Activated T-cell treated with anti-CD3 and anti-CD28 coated beads for 48 hours (primary cell): ENCODE measurements at places on chromosomes 4 and X.

- no peak for DNase-seq
These were observed 23.4 kb downstream of the INTU start for GRCh38 chr4:127656047-127656680.

- peak; percentile 14 for DNase-seq
These were observed 83.4 kb downstream of the MSN start for GRCh38 chrX:65750674-65751469.

- DNase-seq: no peak
These were observed 1.7 kb upstream of the ZFP42 start for GRCh38 chr4:187993827-187994226.

DNA sequence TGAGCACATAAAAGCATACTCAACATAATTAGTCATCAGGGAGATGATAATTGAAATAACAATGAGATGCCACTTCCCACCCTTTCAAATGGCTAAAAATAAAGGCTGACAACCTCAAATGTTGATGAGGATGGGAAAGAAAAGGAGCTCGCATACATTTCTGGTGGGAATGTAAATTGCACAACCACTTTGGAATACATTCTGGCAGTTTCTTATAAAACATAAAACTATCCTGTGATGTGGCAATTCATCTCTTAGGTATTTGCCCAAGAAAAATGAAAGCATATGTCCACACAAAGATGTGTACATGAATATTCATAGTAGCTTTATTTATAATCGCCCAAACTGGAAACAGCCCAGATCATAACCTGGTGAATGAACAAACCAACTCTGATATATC is 687 bp upstream of the ZNF275 start:
- no peak for DNase-seq

GRCh38 chr4:19177616-19178015 is 1074.1 kb upstream of the SLIT2 start:
- no peak for DNase-seq

- DNase-seq: no peak
These were observed 78.3 kb downstream of the GASK1B start for GRCh38 chr4:158094413-158095134.

- no peak for DNase-seq
These were observed 138.6 kb upstream of the GPR101 start for GRCh38 chrX:137172317-137172948.

DNA sequence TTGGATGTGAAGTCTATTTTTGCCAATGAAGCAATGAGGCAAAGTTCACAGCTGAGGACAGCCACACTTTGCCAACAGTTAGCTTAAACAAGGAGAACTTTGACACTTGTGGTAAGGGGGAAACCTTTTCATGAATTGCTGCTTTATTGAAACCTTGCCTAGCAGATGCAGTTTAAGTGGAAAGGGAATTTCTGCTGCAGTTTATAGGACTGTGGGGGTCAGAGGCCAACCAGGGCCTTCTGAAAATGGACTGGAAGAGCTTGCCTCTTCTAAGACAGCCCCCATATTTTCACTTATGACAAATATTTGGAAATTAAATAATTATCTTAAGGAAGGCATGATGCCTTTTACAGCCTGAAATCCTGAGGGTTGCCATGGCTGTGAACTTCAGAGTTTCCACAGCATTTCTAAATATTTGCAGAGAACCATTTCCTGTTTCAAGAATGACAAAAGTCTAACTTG is 550.3 kb downstream of the RAB28 start:
- DNase-seq: no peak

GRCh38 chr4:113474017-113474416 is 287.5 kb downstream of the CAMK2D start:
- DNase-seq: no peak

- no peak for DNase-seq
These were observed 238.7 kb downstream of the DHRSX start for GRCh38 chrX:2261831-2262667.

DNA sequence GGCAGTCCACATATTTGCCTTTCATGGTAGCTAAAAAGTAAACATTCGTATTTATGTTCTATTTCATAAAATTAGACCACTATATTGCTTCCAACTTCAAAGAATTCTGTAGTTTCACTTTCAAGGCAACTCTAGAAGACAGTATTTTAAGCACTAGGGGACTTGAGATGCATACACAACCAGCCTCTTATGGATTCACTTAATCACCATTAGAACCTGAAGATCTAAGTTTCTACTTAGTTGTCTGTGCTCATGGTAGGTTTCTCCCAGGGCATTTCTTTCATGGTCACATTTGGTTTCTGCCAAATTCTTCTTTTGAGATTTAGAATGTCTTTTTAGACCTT is 209.9 kb upstream of the HCCS start:
- DNase-seq: no peak

GRCh38 chr4:123444290-123444731 is 47.7 kb downstream of the SPRY1 start:
- peak; percentile 20 for DNase-seq

GRCh38 chrX:618761-619450 is 11.7 kb upstream of the SHOX start:
- DNase-seq: no peak

- no peak for DNase-seq
These were observed 4.6 kb downstream of the ARHGAP10 start for GRCh38 chr4:147736458-147736857.

- DNase-seq: no peak
These were observed 176.2 kb upstream of the TACR3 start for GRCh38 chr4:103895876-103896465.
